ENCODE measurements at places on chromosomes 13 and 19.

- DNase-seq: no peak
These were observed 82.2 kb downstream of the SLC7A1 start for GRCh38 chr13:29513002-29513980.

DNA sequence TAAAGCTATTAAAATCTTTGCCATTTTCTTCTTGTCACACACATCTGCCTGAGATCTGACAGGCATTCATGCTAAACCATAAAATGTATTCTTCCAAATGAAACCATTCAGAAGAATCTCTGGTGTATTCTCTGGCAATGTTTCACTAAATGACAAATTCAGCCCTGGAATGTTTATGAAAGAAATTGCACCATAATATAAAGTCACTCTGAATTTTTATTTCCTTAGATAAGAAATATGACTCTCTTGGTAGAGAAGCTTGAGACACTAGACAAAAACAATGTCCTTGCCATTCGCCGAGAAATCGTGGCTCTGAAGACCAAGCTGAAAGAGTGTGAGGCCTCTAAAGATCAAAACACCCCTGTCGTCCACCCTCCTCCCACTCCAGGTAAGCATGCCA lies 14.3 kb downstream of the OLFM4 start:
- no peak for DNase-seq

- DNase-seq: no peak
These were observed 60.0 kb upstream of the WDFY2 start for GRCh38 chr13:51524312-51524711.

- no peak for DNase-seq
These were observed 43.0 kb upstream of the UQCRFS1 start for GRCh38 chr19:29255912-29256311.

- DNase-seq: no peak
These were observed 53.9 kb downstream of the COG3 start for GRCh38 chr13:45518525-45519245.

- no peak for DNase-seq
These were observed 35.6 kb downstream of the CLDN10 start for GRCh38 chr13:95588134-95588533.

All from naive thymus-derived CD4-positive, alpha-beta T cell (primary cell).